ENCODE measurements at places on chromosomes 13 and 19. TPM values are rescaled to one million over a fixed set of nuclear protein-coding genes. Genes with fewer than 3 reads are reported as not detected.
A peak's percentile ranks its signal among the peaks of the same experiment; 100 is the strongest.

GRCh38 chr19:12092956-12093355 lies 28.4 kb downstream of the ZNF844 start:
- no peaks in the 10 kb centered on the region for H3K27me3 ChIP-seq
- H3K4me1 ChIP-seq, result peaks cover 10% of the 10 kb centered on the region
- no peak for DNase-seq
- H3K4me3 ChIP-seq, result peak overlapping the region; percentile 45
- no peaks in the 10 kb centered on the region for H3K36me3 ChIP-seq
- peak overlapping the region; percentile 79 for H3K27ac ChIP-seq

DNA sequence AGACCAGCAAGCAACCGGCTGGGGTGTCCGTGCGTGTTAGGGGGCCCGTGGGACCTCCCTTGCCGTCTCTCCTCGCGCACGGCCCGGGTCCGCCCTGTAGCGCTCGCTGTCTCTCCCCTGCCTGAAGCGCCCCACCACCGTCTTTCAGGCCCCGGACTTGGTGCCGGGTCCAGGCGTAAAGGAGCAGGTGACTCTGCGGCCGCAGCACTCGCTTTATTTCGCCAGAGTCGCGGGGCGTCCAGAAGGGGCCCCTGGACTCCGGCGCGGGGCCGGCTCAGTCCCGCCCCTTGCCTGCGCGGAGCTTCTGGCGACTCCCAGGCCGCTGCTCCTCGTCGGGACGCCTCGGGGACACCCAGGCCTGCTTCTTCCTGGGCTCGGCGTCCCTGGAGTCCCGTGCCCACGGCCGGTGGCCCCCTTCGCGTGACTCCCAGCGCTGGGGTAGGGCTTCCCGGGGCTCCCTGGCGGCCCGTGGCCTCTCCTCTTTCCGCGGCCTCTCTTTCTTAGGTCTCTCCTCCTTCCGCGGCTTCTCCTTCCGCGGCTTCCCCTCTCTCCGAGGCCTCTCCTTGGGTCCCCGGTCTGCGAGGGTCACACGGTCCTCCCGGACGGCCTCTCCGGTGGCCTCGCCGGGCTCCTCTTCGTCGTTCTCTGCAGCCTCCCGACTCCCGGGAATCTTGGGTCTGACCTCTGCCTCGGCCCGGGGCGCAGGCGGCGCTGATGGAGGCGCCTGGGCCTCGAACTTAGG lies 3.1 kb downstream of the AMH start:
- H3K36me3 ChIP-seq, result peaks cover 25% of the 10 kb centered on the region
- peaks cover 43% of the 10 kb centered on the region for H3K4me1 ChIP-seq
- no peak overlapping the region for H3K27ac ChIP-seq

DNA sequence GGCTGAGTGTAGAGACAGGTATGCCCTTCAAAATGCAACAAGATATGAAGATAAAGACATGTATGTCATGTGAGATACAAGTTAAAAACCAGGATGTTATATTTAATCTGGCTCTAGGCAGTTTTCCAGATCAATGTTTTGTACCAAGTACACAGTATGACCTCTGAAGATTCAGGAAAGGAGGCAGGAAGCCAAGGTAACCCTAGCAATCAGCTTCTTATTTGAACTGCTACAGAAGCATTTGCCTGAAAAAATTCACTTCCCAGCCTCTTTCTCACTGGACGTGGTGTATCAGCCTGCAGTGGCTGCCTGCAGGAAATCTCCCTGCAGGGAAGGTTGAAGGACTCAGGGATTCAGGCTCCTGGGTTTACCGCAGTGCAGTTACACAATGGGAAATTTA lies 24.1 kb downstream of the OLFM4 start:
- H3K27me3 ChIP-seq, result no peaks in the 10 kb centered on the region
- DNase-seq, result no peak
- H3K4me3 ChIP-seq, result no peak overlapping the region
- H3K4me1 ChIP-seq, result no peaks in the 10 kb centered on the region
- no peaks in the 10 kb centered on the region for H3K36me3 ChIP-seq

- no peak for DNase-seq
- no peak overlapping the region for H3K27ac ChIP-seq
- H3K4me1 ChIP-seq, result no peaks in the 10 kb centered on the region
- no peaks in the 10 kb centered on the region for H3K27me3 ChIP-seq
- H3K4me3 ChIP-seq, result no peak overlapping the region
- no peaks in the 10 kb centered on the region for H3K36me3 ChIP-seq
Measured at GRCh38 chr13:42769650-42770049, 11.7 kb upstream of the FAM216B start.

KCTD12 gene
- total RNA-seq, result 52.8 TPM

DNA sequence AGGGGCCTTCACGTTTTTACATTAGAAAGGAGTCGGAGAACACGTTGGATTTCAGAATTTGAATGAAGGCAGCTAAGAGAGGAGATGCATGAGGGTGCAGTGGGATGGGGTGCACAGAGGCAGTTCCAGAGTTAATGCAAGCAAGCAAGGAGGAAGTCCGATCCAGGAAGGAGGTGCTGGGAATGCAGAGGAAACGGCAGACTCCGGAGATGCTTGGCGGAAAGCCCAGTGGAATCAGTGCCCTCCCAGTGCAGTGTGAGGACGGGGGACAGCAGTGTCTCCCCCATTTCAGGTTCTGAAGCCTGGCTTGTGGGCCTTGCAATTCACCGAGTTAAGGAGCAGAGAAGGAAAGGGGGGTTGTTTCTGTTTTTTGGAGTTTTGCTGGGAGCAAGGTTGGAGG lies 100.4 kb downstream of the COL4A2 start:
- H3K27ac ChIP-seq, result peak overlapping the region; percentile 71
- H3K4me3 ChIP-seq, result no peak overlapping the region
- peaks cover 52% of the 10 kb centered on the region for H3K4me1 ChIP-seq
- DNase-seq, result no peak
- H3K27me3 ChIP-seq, result no peaks in the 10 kb centered on the region
- no peaks in the 10 kb centered on the region for H3K36me3 ChIP-seq

DNA sequence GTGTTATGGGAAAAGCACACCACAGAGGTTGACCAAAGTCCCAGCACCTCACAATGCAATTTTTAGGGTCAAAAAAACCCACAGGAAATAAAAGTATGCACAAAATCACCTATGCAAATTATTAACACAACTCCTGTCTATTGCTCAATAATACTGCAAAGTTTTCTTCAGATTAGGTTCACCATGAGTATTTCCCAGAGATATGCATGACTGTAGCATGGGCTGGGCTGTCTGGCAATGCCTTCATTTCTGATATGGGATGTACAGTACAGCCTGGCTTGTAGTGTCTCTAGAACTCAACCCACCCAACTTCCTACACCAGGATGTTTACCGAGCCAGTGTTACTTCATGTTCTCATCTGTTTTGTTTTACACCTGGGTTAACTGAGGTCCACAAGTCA lies 698.7 kb upstream of the ARGLU1 start:
- no peak overlapping the region for H3K4me3 ChIP-seq
- DNase-seq, result no peak
- H3K36me3 ChIP-seq, result no peaks in the 10 kb centered on the region
- no peaks in the 10 kb centered on the region for H3K27me3 ChIP-seq
- H3K27ac ChIP-seq, result no peak overlapping the region

DNA sequence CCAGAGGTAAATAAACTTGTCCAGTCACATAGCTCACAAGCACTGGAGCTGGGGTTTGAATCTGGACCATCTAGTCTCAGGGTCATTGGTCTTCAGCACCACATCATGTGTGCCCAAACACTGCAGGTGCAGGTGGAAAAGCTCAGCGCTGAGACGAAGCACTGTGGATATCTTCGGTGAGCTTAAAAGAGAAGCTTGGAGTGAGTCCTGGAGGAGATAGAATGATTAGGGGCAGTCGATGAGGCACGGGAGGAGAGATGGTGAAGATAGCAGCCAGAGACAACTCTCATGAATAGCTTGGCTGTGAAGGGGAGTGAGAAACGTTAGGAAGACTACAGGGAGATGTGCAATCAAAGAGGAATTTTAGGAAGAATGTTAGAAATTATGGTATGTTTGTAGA lies 389.3 kb downstream of the FGF9 start:
- no peak overlapping the region for H3K4me3 ChIP-seq
- DNase-seq, result no peak
- H3K4me1 ChIP-seq, result peaks cover 16% of the 10 kb centered on the region
- H3K36me3 ChIP-seq, result no peaks in the 10 kb centered on the region
- peak overlapping the region; percentile 75 for H3K27ac ChIP-seq

C1QTNF9B gene
- 1.2 TPM for total RNA-seq

TMEM147 gene
- 56.9 TPM for total RNA-seq

DNA sequence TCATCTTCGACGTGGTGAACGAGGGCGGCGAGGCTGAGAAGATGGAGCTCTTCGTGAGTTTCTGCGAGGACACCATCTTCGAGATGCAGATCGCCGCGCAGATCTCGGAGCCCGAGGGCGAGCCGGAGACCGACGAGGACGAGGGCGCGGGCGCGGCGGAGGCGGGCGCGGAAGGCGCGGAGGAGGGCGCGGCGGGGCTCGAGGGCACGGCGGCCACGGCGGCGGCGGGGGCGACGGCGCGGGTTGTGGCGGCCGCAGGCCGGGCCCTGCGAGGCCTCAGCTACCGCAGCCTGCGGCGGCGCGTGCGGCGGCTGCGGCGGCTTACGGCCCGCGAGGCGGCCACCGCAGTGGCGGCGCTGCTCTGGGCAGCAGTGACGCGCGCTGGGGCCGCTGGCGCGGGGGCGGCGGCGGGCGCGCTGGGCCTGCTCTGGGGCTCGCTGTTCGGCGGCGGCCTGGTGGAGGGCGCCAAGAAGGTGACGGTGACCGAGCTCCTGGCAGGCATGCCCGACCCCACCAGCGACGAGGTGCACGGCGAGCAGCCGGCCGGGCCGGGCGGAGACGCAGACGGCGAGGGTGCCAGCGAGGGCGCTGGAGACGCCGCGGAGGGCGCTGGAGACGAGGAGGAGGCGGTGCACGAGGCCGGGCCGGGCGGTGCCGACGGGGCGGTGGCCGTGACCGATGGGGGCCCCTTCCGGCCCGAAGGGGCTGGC lies 52.6 kb downstream of the MAP4K1 start:
- H3K4me1 ChIP-seq, result no peaks in the 10 kb centered on the region
- peak overlapping the region; percentile 32 for H3K4me3 ChIP-seq
- no peak overlapping the region for H3K27ac ChIP-seq
- H3K36me3 ChIP-seq, result no peaks in the 10 kb centered on the region
- H3K27me3 ChIP-seq, result peaks cover 26% of the 10 kb centered on the region
- DNase-seq, result peak; percentile 86

MAMSTR gene
- total RNA-seq, result 3.6 TPM

MEIS3 gene
- 9.6 TPM for total RNA-seq

- H3K27ac ChIP-seq, result no peak overlapping the region
- H3K4me3 ChIP-seq, result no peak overlapping the region
- H3K36me3 ChIP-seq, result no peaks in the 10 kb centered on the region
- no peaks in the 10 kb centered on the region for H3K4me1 ChIP-seq
- no peaks in the 10 kb centered on the region for H3K27me3 ChIP-seq
Measured at GRCh38 chr19:42143341-42144234, 11.3 kb upstream of the POU2F2 start.

DNA sequence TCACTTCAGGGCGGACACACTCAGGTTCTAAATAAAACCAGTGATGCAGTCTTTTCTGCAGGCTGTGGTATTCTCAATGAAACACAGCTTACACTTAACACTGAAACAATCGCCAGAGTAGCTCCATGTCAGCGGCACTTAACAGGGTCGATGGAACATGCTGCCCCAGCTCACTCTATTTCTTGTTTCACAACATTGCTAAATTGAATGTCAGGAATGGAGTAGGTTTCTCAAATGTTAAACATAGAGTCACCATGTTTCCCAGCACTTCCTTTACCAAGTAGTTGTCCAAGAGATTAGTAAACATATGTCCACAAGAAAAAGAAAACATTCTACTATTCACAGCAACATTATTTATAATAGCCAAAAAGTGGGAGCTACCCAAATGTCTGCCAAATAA lies 306.9 kb downstream of the SLITRK6 start:
- no peaks in the 10 kb centered on the region for H3K4me1 ChIP-seq
- H3K36me3 ChIP-seq, result no peaks in the 10 kb centered on the region
- H3K27me3 ChIP-seq, result no peaks in the 10 kb centered on the region
- no peak for DNase-seq
- H3K27ac ChIP-seq, result no peak overlapping the region

DNA sequence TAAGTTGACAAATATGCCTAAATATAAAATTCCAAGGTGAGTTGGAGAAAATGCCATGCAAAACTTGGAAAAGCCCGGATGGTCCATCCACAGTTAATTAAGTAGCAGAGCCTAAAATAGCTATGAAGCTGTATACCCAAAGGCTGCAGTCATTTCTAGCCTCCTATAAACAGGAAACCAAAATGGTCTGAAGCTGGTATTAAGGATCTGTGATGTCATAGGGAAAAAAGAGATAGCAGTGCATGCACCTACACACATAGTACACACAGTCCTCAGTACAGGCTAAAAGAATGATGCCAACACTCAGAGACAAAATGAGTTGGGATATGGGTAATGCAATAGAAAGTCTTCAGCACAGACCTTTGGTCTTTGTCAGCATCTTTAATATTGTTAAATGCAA lies 736.9 kb downstream of the EFNB2 start:
- H3K27me3 ChIP-seq, result no peaks in the 10 kb centered on the region
- H3K4me1 ChIP-seq, result no peaks in the 10 kb centered on the region
- H3K27ac ChIP-seq, result no peak overlapping the region
- DNase-seq, result no peak

GRCh38 chr19:39915848-39916215 lies 18.6 kb downstream of the FCGBP start:
- no peak for DNase-seq
- H3K4me1 ChIP-seq, result no peaks in the 10 kb centered on the region
- H3K27ac ChIP-seq, result no peak overlapping the region
- peaks cover 7% of the 10 kb centered on the region for H3K36me3 ChIP-seq
- H3K27me3 ChIP-seq, result peaks cover 7% of the 10 kb centered on the region

GRCh38 chr13:98370806-98371515 lies 193.9 kb upstream of the RNF113B start:
- no peaks in the 10 kb centered on the region for H3K27me3 ChIP-seq
- no peaks in the 10 kb centered on the region for H3K4me1 ChIP-seq
- DNase-seq, result no peak
- no peak overlapping the region for H3K4me3 ChIP-seq
- H3K27ac ChIP-seq, result no peak overlapping the region
- no peaks in the 10 kb centered on the region for H3K36me3 ChIP-seq

DNA sequence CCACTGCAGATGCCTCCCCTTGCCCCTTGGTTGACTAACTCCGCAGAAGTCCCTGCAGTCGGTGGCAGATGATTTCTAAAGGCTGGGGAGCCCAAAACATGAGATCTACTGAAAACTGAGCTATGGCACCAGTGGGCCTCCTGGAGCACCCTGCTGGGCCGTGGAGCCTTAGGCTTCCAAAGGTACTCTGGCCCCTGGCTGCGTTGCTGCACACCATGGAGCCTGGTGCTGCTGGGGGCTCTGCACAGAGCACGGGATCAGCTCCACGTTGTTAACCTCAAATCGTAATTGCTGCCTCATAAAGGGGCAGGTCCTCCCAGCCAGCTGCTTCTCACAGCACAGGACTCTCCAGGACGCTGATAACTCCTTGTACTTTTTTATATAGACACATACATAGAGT lies 357.5 kb downstream of the NALCN start:
- DNase-seq, result no peak
- no peak overlapping the region for H3K27ac ChIP-seq
- no peaks in the 10 kb centered on the region for H3K36me3 ChIP-seq
- no peaks in the 10 kb centered on the region for H3K27me3 ChIP-seq
- no peak overlapping the region for H3K4me3 ChIP-seq
- H3K4me1 ChIP-seq, result no peaks in the 10 kb centered on the region

DNA sequence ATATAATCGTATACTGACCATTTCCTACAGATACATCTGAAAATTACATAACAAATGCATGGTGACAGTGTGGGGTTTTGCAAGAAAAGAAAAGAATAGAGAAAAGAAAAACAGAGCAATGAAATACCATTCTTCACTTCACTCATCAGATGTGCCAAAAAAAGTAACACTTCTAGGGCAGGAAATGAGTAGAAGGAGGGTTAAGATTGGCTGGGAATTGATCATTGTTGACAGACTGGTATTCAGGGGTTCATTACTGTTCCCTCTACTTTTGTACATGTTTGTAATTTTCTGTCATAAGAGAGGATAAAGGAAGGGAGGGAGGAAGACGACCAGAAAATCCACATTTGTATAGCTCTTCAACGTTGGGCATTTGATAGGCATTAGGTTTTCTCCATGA lies 31.5 kb downstream of the ABCC4 start:
- no peak overlapping the region for H3K4me3 ChIP-seq
- H3K27ac ChIP-seq, result no peak overlapping the region
- peaks cover 15% of the 10 kb centered on the region for H3K36me3 ChIP-seq
- H3K4me1 ChIP-seq, result peaks cover 12% of the 10 kb centered on the region
